ENCODE measurements at places on chromosomes 16 and 17.

GRCh38 chr17:37791447-37792399 lies 46.9 kb upstream of the HNF1B start:
- no peak for DNase-seq

- no peak for DNase-seq
These were observed 2.9 kb upstream of the DOK4 start for GRCh38 chr16:57489229-57489628.

GRCh38 chr17:29057361-29057760 lies 14.4 kb downstream of the PIPOX start:
- DNase-seq, result no peak

- no peak for DNase-seq
These were observed 7.3 kb downstream of the THRA start for GRCh38 chr17:40069751-40070708.

DNA sequence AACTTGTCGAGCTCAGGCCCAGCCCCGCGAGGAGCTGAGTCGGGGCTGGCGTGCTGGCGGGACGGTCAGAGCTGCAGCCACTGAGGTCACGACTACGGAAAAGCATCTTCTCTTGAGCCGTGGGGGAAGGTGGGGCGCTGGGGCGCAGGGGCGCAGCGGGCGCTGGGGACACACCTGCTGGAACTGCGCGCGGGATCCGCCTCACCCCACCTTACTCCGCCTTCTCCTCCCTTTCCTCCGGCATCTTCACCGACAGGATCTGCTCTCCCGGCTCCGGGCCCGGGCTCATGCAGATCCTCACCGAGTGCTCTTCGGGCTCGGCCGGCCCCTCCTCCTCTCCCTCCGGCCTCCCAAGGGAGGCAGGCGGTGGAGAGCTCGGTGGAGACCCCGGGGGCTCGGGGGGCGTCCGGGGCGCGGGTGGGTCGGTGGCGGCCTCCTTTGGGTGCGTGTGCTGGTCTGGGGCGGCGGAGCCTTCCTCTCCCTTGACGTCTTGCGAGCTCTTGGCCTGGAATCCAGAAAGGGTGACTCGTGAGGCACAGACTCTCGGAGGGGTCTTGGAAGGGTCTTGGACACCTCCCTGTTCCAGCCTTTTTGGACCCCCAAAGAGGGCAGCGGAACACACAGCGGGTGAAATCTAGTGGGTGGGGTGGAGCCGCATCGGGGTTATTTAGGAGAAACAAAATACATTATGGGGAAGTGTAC lies 81.8 kb upstream of the KIFC3 start:
- DNase-seq, result no peak

- no peak for DNase-seq
These were observed 4.3 kb downstream of the RHBDF1 start for GRCh38 chr16:67884-68789.
